ENCODE measurements at places on chromosomes 16 and 17. TPM values are rescaled to one million over a fixed set of nuclear protein-coding genes. Genes with fewer than 3 reads are reported as not detected.

GRCh38 chr16:67833030-67833414, 9.1 kb upstream of the THAP11 start:
- peak; percentile 68 for DNase-seq

GRCh38 chr17:21287703-21288449, 3.4 kb downstream of the MAP2K3 start:
- DNase-seq: peak; percentile 99

GRCh38 chr17:47956791-47957590, 692 bp downstream of the PRR15L start:
- no peak for DNase-seq

DNA sequence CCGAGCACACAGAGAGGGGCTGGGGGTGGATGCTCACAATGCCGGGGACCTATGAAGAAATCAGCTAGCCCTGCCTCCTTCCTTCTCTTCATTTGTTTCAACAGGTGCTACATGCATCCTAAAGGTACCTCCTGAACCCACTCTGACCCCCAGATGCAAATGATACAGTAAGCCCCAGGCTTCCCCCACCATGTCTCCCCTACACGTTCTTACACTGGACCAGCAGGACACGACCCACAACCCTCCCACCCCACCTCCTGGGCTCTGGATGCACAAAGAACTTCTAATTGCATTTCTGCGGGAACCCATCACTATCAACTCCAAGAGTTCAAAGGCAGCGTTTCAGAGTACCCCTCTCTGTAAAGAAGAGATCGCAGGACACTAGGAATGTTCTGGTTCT, 2.1 kb downstream of the XYLT1 start:
- DNase-seq: no peak

GRCh38 chr16:6643080-6643686, 689.5 kb upstream of the RBFOX1 start:
- DNase-seq: peak; percentile 71

DNA sequence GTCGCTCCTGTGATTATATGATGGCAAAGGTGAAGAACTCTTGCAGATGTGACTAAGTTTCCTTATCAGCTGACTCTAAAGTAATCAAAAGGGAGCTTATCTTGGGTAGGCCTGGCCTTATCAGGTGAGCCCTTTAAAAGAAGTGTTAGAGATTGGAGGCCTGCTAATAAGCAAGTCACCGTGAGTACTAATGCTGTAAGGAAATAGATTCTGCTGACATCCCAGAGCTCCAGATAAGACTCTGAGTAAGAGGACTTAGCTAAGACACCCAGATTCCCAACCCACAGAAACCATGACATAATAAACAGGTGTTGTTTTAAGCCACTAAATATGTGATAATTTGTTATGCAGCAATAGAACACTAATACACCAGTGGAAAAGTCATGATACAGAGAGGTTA, 99.9 kb upstream of the FAM20A start:
- DNase-seq: peak; percentile 88

- DNase-seq: no peak
Observed at GRCh38 chr17:40602445-40603443, 37.5 kb upstream of the CCR7 start.

DNA sequence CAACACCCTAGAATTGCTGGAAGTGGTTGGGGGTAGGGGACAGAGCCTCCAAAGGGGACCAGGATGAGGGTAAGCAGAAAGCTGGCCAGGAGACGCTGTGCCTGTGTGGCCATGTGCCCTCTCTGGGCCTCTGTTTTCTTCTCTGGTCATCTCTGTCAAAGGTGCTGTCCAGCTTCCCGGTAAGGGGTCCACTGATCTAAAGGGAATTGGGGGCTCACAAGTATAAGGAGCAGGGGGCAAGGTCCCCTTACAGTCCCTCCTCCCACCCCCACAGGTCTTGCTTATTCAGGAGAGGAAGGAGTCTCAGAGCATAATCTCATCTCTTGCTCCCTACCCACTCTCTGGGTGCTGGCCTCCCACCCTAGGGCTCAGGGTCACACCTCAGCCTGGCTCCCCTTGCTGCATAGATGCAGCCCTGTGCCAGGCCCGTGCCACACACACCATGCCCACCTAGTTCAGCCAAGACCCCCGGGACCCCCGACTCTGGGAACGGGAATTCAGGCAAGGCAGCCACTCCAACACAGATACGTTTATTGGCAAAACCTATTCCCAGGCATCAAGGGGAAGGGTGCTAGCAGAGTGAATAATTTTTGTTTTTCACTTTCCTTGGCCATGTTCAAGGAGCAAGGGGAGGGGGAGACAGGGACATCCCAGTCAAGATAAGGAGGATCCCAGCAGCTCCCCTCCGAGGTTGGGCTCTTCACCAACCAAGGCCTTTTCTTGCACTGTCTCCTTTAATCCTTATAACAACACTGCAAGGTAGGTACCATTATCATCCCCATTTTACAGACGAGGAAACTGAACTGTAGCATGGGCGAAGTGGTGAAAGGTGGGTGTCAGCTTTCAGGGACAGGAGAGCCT, 19.8 kb downstream of the SLC4A1 start:
- DNase-seq: no peak

DNA sequence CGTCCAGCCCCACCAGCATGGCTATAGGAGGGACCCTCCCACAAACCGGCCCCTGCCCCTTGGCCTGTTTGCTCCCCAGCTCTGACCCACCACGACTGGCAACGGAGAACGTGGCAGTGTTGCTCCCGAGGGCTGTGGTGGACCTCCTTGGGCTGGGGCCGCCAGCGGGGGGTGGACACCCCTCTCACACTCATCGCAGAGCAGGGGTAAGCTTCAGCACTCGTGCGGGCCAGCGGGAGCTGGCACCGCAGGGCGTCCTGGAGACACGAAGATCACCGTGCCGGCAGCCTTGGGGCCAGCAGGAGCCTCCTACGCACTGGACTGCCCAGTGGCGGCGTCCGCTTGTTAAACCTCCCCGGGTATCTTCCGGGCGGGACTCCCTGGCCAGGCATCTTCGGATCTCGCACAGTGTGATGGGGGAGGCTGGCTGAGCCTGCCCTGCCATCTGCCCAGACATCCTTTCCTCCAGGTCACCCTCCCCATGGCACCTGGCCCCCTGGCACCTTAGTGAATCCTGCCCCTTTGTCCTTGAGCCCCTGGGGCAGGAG, 53.5 kb downstream of the ABR start:
- DNase-seq: no peak

- DNase-seq: no peak
Observed at GRCh38 chr16:55746081-55746480, 86.8 kb downstream of the CES1 start.

DNA sequence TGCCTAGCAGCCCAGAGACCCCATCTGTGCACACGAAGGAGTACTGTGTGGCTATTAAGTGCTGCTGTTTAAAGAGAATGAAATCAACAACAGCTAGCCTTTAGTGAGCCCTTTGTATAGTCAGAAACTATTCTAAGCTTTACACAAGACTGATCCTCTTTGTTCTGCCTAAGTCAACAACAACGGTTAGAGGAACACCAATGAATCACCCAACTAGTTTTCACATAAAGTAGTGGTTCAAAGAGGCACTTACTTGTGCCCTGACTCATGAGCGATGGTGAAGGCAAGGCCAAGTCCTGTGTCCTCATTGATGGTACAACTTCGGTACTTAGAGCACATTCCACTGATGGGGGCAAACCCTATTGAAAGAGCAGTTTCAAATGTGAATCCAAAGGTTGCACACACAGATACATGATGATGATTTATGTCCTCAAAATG, 75.8 kb downstream of the ADAMTS18 start:
- DNase-seq: peak; percentile 24

- no peak for DNase-seq
Observed at GRCh38 chr17:51500454-51500853, 240.1 kb downstream of the UTP18 start.

DNA sequence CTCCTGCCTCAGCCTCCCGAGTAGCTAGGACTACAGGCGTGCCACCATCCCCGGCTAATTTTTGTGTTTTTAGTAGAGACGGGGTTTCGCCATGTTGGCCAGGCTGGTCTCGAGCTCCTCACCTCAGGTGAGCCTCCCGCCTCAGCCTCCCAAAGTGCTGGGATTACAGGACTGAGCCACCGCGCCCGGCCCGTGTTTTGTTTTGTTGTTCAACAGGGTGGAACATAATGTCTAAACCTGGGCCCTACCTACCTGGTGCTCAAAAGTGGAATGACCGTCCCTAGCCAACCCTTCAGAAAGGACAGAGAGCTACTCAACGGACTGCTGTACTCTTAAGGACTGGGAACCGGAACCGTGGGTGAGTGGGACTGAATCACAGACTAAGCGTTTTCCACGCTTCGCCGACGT, 772 bp upstream of the KIF22 start:
- DNase-seq: no peak

GRCh38 chr17:9729034-9729650, 62.2 kb downstream of the DHRS7C start:
- peak; percentile 30 for DNase-seq

DNA sequence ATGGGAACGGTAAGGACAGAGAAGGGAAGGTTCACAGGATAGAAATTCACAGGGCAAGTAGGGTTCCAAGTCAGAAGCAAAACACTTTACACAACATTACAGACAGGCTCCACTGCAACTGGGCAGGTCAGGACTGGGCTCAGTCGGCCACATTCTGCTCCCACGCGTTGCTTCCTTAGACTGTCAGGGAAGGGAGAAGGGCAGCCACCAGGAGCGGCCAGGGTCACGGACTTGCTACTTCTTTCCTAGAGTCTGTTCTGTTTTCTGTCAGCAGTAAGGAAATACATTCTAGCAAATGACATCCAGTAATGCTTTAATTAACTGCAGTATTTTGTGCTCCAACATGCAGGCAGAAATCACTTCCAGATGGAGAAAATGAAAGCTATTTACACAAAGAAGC, 160.3 kb upstream of the RPH3AL start:
- DNase-seq: no peak

GRCh38 chr16:4522051-4522581, 16.5 kb downstream of the CDIP1 start:
- DNase-seq: peak; percentile 74

GRCh38 chr17:73733517-73733916, 89.3 kb upstream of the SDK2 start:
- no peak for DNase-seq

The PRR11 gene
- 0.47 TPM for total RNA-seq

The CACNG3 gene
- total RNA-seq: not detected

The CACNG1 gene
- total RNA-seq: 142 TPM

The ABCC3 gene
- 2.0 TPM for total RNA-seq

The MPP2 gene
- total RNA-seq: 2.3 TPM

The MILR1 gene
- total RNA-seq: 14.5 TPM

The RHBDL1 gene
- total RNA-seq: 1.6 TPM

The KRT33B gene
- total RNA-seq: 0.08 TPM

The CCL8 gene
- total RNA-seq: not detected
